Hematopoietic multipotent progenitor cell (in vitro differentiated cells): ENCODE measurements at places on chromosomes 7 and 10. TPM values are rescaled to one million over a fixed set of nuclear protein-coding genes. Genes with fewer than 3 reads are reported as not detected.

DNA sequence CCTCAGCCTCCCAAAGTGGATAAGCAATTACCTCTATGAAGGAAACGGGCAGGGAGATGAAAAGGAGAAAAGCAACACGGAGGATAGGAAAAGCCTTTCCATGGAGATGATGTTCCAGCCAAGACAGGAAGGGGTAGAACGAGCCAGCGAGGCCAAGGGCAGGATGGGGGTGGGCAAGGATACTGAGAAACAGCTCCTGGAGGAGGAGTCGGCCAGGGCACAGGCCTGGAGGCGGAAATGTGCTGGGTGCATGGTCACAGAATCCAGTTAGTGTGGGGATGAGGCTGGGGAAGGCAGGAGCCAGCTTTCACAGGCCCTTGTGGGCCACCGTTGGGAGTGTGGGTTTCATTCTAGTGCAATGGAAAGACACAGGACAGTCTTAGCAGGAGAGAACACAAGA, 162.6 kb downstream of the JAZF1 start:
- DNase-seq: no peak

Gene TMEM140
- 38.0 TPM for total RNA-seq

DNA sequence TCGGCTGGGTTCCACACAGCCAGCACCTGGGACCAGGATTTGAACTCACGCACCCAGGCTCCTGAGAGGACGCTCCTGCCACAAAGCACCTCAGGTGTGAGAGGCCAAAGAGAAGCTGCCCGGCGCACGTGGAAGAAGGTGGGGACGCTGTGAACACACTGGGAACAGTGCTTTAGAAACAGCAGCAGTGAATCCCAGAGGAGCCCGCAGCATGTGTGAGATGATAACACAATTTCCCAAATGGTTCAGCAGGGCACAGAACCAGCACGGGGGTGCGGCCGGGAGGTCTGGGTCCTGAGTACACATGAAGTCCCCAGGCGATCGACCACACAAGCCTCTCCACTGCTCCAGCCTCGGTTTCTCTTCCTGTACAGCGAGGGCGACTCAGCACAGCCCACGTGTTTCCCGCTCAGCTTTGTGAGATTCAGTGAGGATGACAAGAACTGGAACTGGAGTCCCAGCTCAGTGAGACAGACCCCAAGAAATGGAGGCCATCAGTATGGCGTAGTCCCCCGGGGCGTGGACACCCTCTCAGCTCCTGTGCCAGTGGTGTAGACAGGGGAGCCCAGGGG, 188.3 kb downstream of the MAD1L1 start:
- DNase-seq: no peak

DNA sequence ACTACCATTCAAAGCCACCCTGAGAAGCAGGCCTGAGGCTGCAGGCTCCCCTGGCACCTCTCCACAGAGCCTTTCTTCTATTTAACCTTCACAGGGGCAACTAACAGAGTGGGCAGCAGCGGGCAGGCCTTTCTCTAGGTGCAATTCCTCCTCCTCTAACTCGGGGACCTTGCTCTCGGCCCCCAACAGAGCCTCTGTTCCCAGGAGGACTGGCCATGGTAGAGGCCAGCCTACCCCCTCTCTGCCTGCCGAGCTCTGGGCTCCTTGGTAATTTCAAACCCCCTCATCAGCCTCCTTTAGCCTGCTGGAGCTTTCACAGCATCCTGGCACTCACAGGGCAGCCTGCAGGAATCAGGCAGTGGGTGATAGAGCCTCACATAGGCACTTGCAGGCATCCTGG, 920.8 kb upstream of the ZNF722 start:
- no peak for DNase-seq

DNA sequence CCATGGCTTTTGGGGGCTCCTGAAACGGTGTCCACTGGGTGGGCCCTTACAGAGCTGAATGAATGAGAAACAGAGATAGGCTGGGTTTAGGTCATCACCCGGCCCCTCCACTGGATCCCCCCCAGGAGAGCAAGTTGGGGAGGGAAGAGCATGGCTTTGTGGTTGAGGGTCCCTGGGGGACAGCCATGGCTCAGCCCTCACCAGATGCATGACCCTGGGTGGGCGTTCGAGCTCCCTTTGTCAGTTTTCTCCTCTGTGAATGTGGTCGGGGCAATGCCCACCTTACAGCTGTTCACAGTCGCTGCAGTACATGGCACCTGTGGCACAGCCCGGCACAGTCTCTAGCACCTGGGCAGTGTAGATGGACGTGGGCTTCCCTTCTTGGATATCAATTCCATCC, 40.6 kb upstream of the CXCL12 start:
- no peak for DNase-seq

DNA sequence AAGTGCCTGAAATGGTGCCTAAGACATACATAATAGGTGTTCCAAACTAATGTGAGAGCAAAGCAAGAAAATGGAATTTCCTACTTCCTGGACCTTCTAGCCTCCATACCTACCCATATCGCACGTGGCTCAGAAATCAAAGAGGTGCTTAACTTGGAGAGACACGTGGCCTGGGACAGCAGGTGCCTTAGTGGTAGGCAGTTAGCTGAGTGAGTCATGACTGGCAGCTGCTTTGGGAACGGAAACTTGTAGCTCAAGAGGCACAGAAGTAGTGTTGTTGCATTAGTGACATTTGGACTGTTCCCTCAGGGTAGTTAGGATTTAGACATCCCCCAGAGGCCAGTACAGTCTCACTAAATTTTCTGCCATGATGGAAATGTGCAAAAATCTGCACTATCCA, 12.0 kb upstream of the BMPER start:
- DNase-seq: no peak

Gene FEZF1
- not detected for total RNA-seq

GRCh38 chr10:51879238-51879637, 179.8 kb upstream of the CSTF2T start:
- peak; percentile 65 for DNase-seq

Gene KCNMA1
- total RNA-seq: 0.27 TPM

DNA sequence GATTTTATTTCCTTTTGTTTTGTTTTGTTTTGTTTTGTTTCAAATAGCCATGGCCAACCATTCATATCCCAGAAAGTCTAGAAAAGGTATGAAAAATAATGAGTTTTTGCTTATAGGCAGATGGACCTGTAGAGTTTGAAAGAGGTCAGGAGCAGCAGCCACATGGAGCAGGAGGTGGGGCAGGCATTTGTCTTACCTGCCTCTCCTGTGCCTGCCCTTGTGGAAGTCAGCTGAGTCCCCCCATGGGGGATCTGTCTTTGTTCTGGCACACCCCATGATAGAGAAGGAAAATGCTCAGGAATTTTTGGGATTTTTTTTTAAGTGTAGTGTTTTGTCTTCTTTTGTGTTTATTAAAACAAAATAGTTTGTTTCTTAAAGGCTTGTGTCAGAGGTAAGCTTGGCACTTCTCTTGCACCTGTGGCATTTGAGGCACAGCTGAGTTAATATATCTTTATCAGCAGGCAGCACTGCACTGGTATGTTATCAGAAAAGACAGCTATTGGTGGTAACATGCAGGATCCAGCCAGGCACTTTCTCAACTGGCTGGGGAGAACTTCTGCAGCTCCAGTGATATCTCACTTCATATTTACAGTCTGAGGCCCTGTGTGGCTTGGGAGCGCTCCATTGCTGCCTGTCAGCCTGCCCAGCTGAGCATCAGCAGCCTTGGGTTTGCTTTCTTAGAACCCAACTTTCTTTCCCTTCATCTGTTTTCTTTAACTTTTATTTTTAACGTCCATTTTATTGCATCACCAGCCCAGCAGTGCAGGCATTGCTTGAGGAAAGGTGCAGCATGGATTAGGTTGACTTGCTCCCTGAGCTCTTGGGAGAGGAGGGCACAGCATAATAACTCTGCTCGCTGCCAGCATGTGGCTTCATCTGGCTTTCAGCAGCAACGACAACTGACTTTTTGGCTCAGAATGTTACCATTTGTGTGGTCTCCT, 44.4 kb downstream of the LRRC4 start:
- no peak for DNase-seq

DNA sequence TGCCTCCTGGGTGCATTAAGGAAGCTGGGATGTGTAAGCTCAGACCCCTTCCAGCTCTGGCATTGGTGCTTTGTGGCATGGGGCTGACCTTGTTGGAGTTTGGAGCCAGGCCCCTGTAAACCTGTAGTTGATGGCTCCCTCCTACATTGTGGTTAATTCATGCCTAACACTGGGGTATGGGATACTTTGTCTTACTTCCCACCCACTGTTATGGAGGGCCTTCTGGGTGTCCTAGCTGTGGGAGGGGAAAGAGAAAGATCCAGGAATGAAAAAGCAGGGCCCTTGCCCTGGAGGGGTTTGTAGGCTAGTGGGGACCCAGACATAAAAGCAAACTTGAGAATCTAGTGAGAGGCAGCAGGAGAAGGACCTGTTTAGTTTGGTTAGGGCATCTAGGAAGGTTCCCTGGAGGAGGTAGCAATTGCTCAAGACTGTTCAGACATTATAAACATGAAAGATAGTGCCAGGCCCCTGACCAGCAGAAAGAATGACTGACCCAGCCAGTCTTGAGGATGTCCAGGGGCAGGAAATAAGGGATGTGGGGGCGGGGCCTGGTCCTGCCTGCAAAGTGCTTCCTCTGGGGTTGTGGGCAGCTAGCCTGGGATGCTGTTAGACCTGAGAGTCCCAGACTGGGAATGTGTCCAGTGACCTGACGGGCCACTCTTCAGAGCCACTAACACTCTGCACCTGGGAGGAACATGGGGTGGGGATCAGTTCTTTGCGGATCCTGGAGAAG, 6.6 kb downstream of the ADAMTS14 start:
- no peak for DNase-seq

- no peak for DNase-seq
These were observed 108.7 kb upstream of the GLI3 start for GRCh38 chr7:42345478-42346299.

Gene AKR1C4
- not detected for total RNA-seq

- DNase-seq: peak; percentile 83
These were observed 10.4 kb upstream of the SMC3 start for GRCh38 chr10:110556969-110557601.

- DNase-seq: no peak
These were observed 3.7 kb downstream of the PURB start for GRCh38 chr7:44881610-44882009.

Gene OPALIN
- under 0.01 TPM for total RNA-seq

DNA sequence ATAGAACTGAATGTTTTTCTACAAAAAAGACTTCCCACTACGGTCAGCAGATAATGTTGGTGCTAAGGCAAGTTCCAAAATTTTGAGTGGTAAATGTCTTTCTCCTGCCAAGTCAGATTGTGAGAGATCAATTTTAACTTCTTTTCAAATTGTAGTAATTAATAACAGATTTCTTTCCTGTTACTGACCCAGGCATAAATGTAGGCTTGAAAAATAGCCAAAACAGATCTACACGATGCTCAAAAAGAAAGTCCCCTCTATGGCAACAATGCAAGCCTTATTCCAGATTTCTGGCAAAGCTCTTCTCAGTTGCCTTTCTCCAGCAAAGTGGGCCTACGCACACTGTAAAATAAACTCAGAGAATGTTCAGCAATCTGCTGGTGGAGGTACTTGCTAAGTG, 641.0 kb upstream of the NRP1 start:
- no peak for DNase-seq
